Dorsolateral prefrontal cortex (tissue), 122 donors: ENCODE measurements at places on chromosomes 4 and X. TPM values are rescaled to one million over a fixed set of nuclear protein-coding genes. Genes with fewer than 3 reads are reported as not detected.

The ZCCHC12 gene
- total RNA-seq, result 15.3 TPM

The KCNIP4 gene
- 142 TPM for total RNA-seq

The MAGEA2 gene
- total RNA-seq, result not detected

The COL4A6 gene
- 0.12 TPM for total RNA-seq

The KIT gene
- 14.3 TPM for total RNA-seq

The CCDC149 gene
- 54.1 TPM for total RNA-seq

GRCh38 chr4:26317766-26318165, 3.0 kb upstream of the RBPJ start:
- DNase-seq, result no peak

DNA sequence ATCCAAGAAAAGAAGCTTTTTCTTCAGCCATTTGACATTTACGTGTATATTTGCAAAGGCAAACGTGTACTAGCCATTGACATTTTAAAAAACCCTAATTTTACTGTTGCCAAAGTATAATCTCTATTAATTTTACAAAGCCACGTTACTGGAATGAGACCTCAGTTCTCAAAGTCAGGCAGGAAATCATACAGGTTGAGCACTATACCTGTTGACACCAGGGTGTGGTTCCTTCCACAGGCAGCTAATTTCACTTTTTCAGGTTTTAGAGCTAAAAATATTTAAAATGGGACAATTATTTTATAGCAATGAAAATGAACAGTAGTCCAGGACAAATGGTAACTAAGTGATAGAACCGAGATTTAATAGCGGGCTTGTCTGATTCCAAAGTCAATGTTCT, 6.5 kb downstream of the RPGR start:
- DNase-seq, result no peak

GRCh38 chr4:26611885-26612284, 28.0 kb downstream of the TBC1D19 start:
- no peak for DNase-seq

- DNase-seq, result no peak
These were observed 119.4 kb downstream of the GRIA3 start for GRCh38 chrX:123303429-123303828.

DNA sequence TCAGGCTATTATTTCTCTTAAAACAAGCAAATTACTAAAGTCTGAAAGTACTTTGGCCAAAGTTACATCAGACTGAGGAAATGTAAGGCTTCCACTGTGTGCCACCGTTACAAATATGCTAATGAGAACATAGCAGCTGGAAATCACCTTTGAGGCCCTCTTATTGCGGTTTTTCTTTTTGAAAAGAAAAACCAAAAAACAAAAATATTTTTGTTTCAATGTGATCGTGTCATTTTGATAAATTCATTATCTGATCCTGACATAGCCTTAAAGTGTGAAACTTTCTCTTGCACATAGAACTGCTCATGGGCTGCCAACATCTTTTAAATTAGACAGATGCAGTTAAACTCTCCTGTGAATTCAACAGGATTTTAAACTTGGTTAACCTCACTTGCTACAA, 2.8 kb upstream of the TIFA start:
- no peak for DNase-seq

- DNase-seq, result no peak
These were observed 9.9 kb downstream of the TNIP2 start for GRCh38 chr4:2745981-2746806.

- no peak for DNase-seq
These were observed 37.0 kb upstream of the UGT8 start for GRCh38 chr4:114561590-114561989.

- DNase-seq, result no peak
These were observed 20.1 kb upstream of the SLC34A2 start for GRCh38 chr4:25635501-25635900.

GRCh38 chr4:36269101-36269500, 12.3 kb upstream of the DTHD1 start:
- peak; percentile 43 for DNase-seq

- DNase-seq, result no peak
These were observed 8.1 kb upstream of the TBC1D1 start for GRCh38 chr4:37882665-37883296.

DNA sequence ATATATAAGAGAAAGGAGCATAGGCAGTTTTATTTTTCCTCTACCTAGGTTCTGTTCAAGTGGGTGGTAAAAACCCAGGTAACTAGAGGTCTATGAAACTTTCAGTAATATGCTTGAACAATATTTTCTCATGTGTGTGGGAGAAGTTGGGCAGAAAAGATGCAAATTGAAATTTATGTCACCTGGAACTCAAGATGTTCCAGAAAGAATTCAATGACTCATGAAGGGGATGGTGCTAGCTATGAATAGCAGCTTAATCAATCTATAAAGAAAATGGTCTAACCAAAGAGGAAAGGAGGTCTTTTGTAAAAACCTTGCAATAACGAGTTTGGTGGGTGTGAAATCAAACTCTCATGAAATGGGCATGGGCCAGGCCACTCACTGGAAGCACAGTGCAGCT, 263.8 kb downstream of the INPP4B start:
- DNase-seq, result no peak

DNA sequence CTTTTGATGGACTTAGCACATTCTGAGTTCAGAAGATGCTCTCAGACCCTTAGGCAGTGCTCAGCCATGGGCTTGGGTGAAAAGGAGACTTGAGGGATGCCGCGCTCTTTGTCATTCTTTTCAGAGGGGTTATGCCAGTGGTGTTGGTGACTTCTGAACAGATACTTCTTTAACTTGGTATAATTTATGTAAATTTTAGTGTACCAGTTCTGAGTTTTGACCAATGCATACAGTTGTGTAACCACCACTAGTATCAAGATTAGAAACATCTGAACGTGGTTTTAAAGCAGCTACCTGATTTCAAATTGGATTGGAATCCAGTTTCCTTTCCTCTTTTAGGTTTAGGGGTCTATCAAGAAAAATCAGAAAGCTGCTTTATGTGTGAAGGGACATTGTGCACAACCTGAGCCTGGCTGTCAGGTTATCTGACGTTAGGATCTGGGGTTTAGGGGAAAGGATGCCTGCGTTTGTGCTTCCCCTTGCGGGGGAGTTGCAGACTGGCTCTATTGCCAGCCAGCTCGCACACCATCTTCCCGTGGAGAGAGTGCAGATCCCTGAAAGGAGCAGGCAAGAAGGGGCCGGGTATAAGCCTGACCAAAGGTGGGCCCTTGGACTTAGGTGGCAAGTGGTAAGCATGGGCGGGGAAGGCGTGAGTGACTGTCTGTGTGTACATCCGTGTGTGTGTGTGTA, 19.0 kb downstream of the SMS start:
- no peak for DNase-seq

DNA sequence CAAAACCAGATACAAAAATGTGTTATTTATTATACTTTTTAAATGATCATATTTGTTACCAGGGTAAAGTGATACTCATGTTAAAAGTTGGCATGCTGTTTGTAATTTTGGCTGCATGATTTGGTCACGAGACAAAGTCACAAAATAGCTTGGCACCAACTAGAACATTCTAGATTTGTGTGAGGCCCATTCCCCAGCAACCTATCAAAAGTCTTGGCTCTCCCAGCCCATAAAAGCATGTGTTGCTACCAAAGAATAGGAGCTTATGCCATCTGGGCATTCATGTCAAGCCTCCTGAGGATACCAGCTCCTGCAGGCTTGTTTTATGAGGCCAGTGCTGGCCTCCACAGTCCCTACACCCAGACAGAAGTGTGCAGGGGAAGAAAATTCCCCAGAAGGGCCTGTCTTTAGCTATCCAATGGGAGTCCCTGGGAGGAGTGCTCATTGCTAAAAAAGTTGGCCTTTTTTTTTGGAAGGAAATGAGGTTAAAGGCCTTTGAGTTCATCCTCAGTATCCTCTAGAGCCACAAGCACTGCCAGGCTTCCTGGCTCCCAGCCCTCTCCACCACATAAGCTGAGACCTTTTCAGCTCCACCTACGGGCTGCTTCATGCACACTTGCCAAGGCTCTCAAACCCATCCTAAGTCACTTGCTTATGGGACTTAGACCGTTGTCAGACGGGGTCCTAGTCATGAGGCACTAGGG, 211.9 kb upstream of the EOLA2 start:
- DNase-seq, result no peak

GRCh38 chr4:113444386-113444785, 317.2 kb downstream of the CAMK2D start:
- DNase-seq, result no peak

- no peak for DNase-seq
These were observed 37.9 kb upstream of the SLC4A4 start for GRCh38 chr4:71300964-71301363.

- DNase-seq, result no peak
These were observed 407.9 kb upstream of the TENM3 start for GRCh38 chr4:181835348-181835747.

- DNase-seq, result no peak
These were observed 197.7 kb downstream of the GRID2 start for GRCh38 chr4:92501456-92501855.

DNA sequence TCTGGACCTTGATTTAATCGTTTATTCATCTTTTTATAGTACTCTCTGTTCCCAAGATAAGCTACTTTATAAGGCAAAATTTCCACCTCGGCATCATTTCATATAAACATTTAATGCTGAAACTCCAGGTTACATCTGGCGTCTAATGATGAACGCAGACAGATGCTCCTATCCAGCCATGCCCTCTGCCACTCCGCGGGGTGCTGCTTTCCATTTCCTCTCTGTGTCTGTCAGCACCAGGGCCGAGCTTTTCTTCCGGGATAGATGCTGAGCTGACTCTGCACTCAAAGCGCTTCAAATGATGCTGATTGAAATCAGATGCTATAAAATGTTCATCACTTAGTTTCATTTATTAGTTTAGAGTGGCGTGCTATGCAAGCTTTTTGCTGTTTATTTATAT, 80.5 kb upstream of the HELT start:
- DNase-seq, result no peak

GRCh38 chr4:74547042-74547441, 102.1 kb downstream of the AREG start:
- no peak for DNase-seq

DNA sequence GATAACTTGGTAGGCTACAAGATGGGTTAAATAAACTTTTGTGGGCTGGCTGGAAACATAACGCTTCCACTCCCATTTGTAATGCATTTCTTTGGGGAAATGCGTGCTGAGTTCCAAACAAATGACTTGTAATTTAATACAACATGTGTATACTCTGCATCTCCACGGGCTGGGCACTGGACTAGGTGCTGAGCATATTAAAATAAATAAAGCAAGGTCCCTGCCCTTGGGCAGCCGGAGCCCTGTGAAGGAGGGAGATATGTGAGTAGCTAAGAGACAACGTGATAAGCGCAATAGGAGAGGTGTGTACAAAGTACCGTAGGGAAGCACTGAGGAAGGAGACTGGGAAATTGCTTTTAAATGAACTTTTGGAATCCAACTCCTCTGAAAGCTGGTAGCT, 147.2 kb upstream of the RBPJ start:
- DNase-seq, result no peak

DNA sequence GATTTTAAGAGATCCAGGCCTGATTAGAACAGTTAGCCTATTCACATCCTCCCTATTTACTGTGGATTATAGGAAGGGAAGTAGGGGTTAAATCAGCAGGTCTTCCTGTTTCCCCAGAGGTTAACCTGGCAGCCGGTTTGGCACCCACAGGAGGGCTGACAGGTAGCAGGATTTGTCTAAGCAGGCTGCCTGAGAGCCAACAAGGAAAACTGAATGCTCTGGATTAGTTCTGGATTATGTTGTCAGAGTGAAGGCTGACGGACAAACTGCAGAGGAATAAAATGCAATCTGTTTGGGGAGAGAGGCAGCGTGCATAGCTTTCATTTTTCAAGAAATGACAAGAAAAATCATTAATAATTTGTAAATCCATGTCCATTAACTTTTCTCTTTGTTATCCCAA, 397.1 kb upstream of the FAM241A start:
- no peak for DNase-seq

DNA sequence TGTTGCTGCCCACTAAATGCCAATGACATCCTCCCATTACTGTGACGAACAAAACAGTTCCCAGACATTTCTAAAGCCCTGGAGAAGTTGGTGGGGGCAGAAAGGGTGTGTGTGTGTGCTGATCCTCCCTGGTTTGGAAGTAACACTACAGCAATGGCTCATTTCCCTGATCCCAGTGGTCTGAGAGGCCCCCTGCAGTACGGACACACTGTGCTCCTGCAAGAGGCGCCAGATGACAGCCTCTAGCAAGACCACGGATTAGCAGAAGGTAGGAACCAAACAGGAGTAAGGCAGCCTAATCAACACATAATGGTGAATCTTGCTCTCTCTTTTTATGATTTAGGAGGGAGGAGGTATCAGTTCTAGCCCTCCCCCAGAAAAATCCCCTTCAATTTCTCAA, 49.6 kb downstream of the CHRDL1 start:
- no peak for DNase-seq
